ENCODE measurements at places on chromosomes 7 and 10.

- DNase-seq, result no peak
Measured at GRCh38 chr7:113698556-113699220, 220.1 kb downstream of the PPP1R3A start.

DNA sequence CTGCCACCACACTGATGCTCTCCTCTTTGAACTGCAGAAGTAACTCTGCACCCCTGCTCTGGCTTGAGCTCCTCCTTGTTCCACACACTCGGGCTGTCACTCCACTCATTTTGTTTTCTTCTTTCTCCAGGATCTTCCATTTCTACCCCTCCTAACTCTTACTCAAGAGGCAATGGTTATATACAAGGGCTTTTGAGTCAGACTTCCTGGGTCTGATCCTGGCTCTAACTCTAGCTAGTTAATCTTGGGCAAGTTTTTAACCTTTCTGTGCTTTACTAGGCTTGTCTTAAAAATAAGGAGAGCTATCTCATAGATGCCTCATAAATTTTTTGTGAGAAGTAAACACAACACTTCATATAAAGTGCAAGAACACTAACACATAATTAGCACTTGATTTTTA is 45.3 kb upstream of the GNAI1 start:
- DNase-seq, result no peak

- no peak for DNase-seq
Measured at GRCh38 chr10:94465684-94466083, 63.3 kb downstream of the TBC1D12 start.

DNA sequence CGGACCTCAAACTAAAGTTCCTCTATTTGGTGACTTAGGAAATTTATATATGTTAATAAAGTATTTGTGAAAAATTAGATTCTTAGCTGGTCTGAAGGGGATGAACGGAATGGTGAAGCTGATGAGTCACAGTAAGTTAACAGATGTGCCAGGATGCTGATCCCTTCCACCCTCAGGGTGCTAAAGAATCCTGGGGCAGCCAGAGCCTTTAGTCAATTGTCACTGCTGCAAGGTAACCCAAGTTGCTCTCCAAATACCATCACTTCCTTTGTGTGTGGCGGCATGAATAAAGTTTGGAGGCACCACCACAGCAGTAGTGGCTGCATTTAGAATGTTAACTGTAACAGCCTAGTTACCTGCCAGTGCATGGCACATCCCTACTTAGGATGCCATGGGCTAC is 222.6 kb upstream of the PPP1R3A start:
- DNase-seq, result no peak

DNA sequence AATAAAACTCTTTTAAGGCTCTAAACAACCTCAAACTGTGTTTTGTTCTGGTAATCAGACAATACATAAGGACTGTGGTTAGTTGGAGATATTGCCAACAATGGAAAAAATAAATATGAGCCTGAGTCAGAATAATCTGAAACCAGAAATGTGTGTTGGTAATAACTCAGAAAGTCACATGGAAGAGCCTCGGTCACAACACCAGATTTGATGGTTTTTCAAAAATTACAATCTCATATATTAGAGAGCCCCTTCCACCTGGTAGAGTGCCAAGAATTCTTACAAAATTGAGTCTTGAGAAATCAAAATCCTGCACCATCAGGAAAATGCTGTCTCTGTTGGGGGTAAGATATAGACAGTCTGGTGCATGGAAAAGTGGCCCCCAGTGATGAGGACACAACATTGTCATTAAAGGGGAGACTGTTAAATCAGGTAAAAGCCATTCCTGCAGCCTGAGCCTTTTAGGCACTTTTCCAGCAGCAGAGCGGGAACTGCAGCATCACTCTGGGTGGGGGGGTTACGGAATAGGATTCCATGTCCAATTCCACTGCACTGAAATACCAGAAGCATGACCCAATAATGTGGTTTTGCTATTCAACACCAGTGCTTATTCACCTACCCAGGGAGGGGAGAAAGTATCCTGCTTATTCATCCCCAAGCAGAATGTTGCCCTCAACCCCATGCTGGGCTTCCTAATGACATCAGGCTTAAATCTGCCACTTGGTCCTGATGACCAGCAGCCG is 9.5 kb upstream of the ADAM12 start:
- DNase-seq, result peak; percentile 65

DNA sequence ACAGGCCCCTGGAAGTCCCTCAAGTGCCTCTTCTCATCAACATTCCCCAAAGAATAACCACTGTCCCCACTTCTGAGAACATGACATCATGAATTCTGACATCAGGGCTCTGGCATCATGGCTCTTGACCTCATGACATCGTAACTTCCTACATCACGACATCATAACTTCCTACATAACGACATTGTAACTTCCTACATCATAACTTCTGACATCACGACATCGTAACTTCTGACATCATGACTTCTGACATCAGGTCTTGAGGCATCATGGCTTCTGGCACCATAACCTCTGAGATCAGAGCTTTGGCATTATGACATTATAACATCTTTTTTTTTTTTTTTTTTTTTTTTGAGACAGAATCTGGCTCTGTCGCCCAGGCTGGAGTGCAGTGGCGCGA is 66.7 kb upstream of the FAM20C start:
- no peak for DNase-seq

DNA sequence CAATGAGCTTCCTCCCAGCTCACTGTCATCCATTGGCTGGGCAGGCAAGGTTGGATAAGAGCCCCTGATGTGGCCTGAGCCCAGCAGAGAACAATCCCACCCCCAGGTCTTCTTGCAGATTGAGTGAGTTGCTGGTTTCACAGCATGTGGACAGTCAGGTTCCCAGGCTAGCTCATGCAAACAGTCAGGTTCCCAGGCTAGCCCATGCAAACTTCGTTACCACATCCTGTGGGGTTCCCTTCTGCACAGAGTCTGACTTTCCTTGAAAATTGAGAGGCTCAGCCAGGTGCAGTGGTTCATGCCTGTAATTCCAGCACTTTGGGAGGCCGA is 67.1 kb downstream of the TMEM130 start:
- DNase-seq, result no peak

Data from brain pericyte (primary cell).